ENCODE measurements at places on chromosomes 4 and X.

GRCh38 chr4:158458271-158458895 lies 63.3 kb upstream of the RXFP1 start:
- DNase-seq, result no peak

DNA sequence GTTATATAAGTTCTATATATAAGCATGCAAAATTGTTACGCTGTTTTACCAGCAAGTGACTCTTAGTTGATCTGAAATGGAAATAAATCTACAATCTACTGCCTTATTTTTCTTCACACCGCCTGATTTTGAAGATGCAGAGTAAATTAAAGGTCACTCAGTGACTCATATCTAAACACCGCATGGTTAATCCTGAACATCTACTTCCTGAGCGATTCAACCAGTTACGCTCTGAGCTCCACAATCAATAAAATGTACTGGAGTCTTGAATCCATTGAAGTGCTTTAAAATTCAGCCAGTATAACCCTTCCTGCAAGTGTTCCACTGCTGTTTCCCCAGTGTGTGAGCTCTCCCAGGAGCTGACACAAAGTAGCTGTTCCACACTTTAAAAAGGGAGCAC lies 192.8 kb downstream of the SLC7A11 start:
- DNase-seq, result no peak

GRCh38 chr4:23952258-23952657 lies 62.4 kb upstream of the PPARGC1A start:
- no peak for DNase-seq

DNA sequence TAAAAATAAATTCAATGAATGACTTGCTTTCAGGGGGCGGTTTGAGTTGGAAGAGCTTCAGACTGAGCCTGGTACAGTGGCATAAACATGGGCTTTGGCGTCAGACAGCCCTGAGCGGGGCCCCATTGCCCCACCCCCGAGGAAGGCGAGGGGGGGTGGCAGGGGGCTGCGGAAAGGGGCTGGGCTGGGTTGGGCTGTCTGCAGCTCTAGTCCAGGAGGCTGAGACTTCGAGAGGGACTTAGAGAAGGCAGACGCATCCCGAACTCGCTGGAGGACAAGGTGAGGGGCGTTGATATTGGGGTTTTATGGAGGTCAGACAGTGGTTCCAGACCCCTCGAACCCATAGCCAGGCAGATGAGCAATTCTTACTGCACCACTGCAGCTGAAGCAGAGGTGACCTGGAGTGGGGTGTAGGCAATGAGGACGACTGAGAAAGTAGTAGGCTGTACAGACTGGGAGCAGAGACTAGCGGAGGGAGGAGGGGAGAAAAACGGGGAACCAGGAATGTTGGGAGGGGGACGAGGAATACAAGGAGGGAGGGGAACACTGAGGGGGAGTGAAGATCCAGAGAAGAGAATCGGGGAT lies at the start of gene MAGED2:
MAGED2 (plus strand) TSS at position 222 of the 585 bp plus-strand sequence. CDS start 1,587 bp downstream, outside the sequence.
- DNase-seq, result peak; percentile 56

DNA sequence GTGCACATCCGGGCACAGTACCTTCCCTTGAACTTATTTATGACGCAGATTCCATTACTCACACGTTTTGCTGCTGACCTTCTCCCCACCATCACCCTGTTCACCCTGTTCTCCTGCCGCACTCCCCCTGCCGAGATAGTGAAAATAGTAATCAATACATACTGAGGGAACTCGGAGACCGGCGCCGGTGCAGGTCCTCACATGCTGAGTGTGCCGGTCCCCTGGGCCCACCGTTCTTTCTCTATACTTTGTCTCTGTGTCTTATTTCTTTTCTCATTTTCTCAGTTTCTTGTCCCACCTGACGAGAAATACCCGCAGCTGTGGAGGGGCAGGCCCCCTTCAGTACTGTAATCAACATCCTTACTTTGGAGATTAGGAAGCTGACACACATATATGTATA lies 1337.1 kb upstream of the PABPC4L start:
- DNase-seq, result no peak

DNA sequence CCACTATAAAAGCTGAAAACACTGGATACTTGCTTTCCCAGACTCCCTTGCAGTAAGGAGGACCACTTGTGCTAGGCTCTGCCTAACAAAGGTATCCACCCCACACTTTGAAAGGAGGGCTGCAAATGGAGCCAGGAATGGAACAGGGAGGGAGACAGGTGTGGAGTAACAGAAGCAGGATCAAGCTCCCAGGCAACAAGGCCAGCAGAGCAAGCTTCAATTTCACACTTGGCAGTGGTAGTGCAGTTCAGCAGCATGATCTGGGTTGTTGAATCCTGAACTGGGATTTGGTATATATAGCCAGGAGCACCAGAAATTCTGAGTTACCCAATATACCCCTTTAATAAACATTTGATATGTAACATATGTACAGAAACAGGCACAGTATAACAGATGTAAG lies 9.8 kb downstream of the LAMP2 start:
- no peak for DNase-seq

DNA sequence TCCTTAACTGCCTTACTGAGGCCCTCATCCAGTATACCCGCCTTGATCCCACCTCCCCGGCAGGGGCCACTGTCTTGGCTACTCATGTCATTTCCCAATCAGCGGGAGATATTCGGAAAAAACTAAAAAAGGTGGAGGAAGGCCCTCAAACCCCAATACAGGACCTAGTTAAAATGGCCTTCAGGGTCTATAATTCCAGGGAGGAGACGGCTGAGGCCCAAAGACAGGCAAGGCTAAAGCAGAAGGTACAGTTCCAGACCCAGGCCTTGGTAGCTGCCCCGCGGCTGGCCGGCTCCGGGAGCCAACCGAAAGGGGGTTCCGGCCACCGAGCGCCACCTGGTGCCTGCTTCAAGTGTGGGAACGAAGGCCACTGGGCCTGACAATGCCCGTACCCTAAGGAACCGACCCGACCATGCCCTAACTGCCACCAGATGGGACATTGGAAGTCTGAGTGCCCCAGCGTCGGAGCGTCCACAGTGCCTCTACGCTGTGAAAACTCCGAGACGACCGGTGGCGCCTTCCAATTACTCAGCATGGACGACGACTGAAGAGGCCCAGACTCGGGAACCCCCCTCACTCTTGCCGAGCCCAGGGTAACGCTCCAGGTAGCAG lies 959.6 kb downstream of the RPA4 start:
- DNase-seq, result no peak

- DNase-seq, result no peak
Observed at GRCh38 chr4:150164055-150164454, 85.8 kb downstream of the DCLK2 start.

DNA sequence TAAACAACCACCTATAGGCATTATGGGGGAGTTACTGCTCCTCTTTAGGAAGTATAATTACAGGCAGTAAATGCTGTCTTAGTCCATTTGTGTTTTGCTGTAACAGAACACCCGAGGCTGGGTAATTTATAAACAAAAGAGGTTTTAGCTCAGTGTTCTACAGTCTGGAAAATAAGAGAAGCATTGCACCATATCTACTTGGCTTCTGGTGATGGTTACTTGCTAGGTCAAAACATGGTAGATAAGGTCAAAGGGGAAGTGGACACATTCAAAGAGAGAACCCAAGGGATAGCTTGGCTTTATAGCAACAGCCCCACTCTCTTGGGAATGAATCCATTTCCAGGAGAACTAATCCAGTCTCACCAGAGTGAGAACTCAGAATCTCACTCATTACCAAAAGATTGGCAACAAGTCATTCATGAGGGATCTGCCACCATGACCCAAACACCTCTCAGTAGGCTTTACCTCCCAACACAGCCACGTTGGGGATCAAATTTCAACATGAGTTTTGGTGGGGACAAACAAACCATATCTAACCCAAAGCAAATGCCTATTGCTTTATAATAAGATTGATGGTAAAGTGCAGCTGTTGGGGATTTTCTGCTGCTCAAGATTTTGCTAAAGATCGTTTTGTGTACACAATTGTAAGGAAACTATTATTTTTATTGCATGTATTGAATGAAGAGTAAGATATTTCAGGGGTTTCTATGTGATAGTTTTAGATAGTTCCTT lies 32.6 kb downstream of the STAG2 start:
- DNase-seq, result no peak

- DNase-seq, result no peak
Observed at GRCh38 chrX:1894740-1895139, 279.9 kb downstream of the ASMT start.

- no peak for DNase-seq
Observed at GRCh38 chrX:131818297-131818936, 204.7 kb upstream of the STK26 start.

GRCh38 chr4:38017609-38018008 lies 57.4 kb downstream of the PTTG2 start:
- no peak for DNase-seq

DNA sequence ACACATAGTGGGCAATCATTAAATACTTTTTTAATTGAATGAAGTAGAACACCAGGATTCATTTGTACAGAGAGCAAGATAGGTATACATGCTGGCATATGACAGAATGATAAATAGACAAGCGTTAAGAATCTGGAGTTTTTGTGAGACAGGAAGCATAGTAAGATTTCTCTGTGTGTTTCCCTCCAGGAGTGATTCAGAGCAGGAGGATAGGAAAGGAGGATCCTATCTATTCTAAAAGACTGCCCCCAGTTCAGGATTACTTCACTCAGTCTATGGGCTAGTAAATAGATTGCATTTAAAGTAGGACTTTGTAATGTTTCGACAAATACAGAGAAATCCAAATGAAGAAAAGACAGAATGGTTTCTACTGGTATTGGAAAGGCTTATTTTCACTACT lies 423.7 kb downstream of the PDGFC start:
- no peak for DNase-seq

- DNase-seq, result no peak
Observed at GRCh38 chrX:115598556-115598955, 37.6 kb downstream of the PLS3 start.

- DNase-seq, result no peak
Observed at GRCh38 chr4:179823342-179823741, 2381.1 kb upstream of the AGA start.
